ENCODE measurements at places on chromosomes 5 and 9.

DNA sequence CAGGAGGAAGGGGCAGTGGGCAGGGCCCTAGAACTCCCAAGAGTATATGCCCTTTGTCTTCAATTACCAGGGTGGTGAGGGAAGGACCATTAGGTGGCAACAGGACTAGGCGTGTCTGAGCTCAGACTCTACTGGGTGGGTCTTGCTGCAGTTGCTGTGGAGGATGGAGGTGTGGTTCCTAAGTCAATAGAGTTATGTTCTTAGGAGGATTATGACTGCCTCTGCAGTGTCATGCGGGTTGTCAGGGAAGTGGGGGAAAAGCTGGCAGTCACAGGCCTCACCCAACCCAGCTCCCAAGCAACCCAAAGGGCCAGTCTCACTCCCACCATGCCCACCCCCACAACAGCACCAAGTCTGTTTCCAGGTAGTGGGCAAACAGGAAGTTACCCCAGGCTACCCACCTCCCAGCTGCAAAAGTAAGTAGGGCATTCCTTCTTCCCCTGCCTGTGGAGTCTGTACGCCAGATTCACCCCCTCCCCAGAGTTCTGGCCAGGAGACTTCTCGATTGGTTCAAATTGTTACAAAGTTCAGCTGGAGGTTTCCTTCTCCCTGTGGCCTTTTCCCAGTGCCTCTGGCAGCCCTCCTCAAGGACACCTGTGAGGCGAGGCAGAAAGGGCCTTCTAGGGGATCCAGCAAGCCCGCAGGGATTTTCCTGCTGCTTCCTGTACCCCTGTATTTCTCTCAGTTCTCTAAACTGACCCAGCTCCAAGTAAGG is 145.3 kb downstream of the HINT1 start:
- no peak for DNase-seq

GRCh38 chr9:130423272-130423671 is 21.5 kb upstream of the ASS1 start:
- no peak for DNase-seq

DNA sequence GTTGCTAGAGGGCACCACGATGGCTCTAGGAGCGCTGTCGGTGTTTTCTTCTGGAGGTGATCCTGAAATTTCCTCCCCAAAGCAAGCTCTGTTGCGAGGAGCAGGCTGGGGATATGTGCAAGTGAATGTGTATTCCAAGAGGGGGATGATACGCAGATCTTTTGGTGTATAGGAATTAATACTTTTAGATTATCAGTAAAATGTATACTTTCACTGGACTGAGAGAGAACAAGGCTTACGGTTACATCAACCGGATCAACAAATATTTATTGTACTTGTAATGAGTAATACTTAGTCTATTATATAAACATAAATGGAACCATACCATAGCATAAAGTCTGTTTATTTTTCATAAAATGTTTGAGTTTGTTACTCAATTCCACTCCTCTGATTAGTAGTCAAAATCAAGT is 632 bp upstream of the PRKAA1 start:
- no peak for DNase-seq

DNA sequence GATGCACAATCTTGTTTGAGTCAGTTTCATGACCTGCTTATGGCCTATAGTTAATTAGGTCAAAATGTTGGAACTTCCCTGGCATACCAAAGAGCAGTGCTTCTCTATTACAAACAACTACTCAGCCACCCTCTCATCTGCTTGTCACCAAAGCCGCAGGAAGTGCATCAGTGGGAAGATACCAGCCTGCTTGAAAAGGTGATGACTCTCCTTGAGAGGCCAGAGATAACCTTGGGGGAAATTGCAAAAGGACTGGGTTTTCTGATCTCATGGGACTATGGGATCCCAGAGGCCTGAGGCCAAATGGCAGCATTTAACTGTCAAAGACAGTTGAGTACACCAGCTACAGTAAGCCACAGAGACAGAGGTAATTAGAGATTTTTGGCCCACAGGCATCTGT is 69.9 kb downstream of the C9orf57 start:
- no peak for DNase-seq
